ENCODE measurements at places on chromosomes 11 and 22. TPM values are rescaled to one million over a fixed set of nuclear protein-coding genes. Genes with fewer than 3 reads are reported as not detected.
A peak's percentile ranks its signal among the peaks of the same experiment; 100 is the strongest.

GRCh38 chr22:28019881-28020861, 101.1 kb upstream of the PITPNB start:
- no peaks in the 10 kb centered on the region for H3K36me3 ChIP-seq
- no peaks in the 10 kb centered on the region for H3K4me1 ChIP-seq
- peaks cover 7% of the 10 kb centered on the region for H3K27me3 ChIP-seq
- DNase-seq, result peak; percentile 21
- H3K4me3 ChIP-seq, result no peak overlapping the region
- H3K27ac ChIP-seq, result no peak overlapping the region

DNA sequence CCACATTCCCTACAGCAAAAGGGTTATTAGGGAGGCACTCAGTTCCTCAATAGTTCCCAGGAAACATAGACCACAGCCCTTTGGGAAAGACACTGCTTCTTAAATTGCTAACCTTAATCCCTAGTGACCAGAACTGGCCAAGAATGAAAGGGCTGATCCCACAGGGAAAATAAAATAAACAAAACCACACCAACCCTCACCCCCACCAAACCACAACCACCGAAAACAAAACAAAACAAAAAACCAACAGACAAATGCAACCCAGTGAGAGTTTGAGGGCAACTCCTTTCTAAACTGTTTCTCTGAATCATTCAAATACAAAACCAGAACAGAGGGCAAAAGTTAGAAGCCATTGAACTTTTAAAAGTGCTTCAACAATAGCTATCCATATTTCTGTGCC, 57.2 kb downstream of the NAV2 start:
- H3K27me3 ChIP-seq, result peaks cover 37% of the 10 kb centered on the region
- no peak overlapping the region for H3K27ac ChIP-seq
- no peak for DNase-seq
- no peak overlapping the region for H3K4me3 ChIP-seq

DNA sequence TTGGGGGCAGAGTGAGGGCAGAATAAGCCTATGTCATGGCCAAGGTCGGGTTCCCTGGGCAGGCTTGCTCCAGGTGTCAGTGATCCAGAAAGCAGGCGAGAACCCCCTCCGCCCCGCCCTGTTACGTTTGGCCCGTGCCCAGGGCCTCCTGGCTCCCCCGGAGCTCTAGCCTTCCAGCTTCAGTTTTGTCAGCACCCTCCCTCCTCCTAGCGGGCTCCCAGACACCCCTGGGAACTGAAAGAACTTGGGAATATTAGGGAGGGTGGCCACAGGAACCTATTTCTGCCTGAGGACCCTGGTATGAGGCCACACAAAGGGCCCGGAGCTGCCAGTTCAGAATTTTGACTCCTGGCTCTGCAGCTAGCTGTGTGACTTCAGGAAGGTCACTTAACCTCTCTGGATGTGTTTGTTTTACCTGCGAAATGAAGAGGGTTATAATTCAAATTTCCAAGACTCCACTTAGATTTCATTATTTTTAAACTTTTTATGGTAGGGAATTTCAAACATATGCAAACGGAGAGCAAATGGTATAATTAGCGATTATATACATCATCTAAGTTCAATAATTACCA, 1.2 kb downstream of the TUBA8 start:
- no peak for DNase-seq
- H3K27me3 ChIP-seq, result no peaks in the 10 kb centered on the region
- no peaks in the 10 kb centered on the region for H3K4me1 ChIP-seq
- no peaks in the 10 kb centered on the region for H3K36me3 ChIP-seq
- H3K4me3 ChIP-seq, result no peak overlapping the region

Gene RAG1
- 0.54 TPM for total RNA-seq

Gene GNAZ
- 11.1 TPM for total RNA-seq

DNA sequence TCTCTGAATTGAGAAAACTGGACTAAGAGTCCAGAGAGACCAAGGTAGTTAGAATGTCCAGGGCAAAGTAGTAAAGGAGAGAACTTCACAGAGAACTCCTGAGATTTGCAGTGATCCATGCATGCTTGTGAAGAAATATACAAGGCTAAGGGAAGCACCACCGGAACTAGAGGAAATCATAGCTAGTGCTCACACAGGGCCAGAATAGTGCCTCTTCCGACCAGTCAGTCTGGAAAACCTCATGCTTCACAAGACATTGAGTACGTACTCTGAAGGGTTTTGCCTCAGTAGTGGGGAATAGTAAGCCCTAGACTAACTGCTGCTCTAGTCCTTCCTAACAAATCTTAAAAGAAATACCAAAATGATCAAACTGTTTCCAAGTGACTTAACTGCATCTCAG, 108.0 kb downstream of the LRRC32 start:
- peaks cover 9% of the 10 kb centered on the region for H3K4me1 ChIP-seq
- H3K36me3 ChIP-seq, result no peaks in the 10 kb centered on the region
- no peak for DNase-seq
- no peak overlapping the region for H3K27ac ChIP-seq
- no peaks in the 10 kb centered on the region for H3K27me3 ChIP-seq

GRCh38 chr11:2142300-2142759, 3.1 kb upstream of the IGF2 start:
- no peak for DNase-seq
- no peaks in the 10 kb centered on the region for H3K36me3 ChIP-seq
- no peak overlapping the region for H3K27ac ChIP-seq

DNA sequence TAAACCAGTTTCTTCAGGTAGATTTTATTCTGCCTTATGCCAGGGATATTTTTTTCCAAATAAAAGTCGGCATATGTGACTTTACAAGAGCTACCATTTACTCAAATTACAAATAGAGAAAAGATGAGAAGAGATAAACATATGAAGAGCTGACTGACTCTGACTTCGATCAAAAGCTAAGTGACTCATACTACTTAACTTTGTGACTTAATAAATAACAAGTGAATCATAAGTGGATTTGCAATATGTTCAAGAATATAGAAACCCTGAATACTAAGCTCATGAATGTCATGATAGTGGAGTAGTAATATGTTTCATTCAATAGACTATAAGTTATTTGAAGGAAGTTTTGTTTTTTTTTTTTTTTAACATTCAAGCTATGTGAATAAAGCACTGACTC, 130.5 kb upstream of the ANO3 start:
- no peaks in the 10 kb centered on the region for H3K4me1 ChIP-seq
- H3K4me3 ChIP-seq, result no peak overlapping the region
- H3K27ac ChIP-seq, result no peak overlapping the region
- H3K36me3 ChIP-seq, result no peaks in the 10 kb centered on the region
- DNase-seq, result no peak

GRCh38 chr11:129608711-129609110, 206.9 kb upstream of the TMEM45B start:
- H3K27me3 ChIP-seq, result no peaks in the 10 kb centered on the region
- no peaks in the 10 kb centered on the region for H3K36me3 ChIP-seq
- no peak overlapping the region for H3K27ac ChIP-seq
- H3K4me1 ChIP-seq, result peaks cover 7% of the 10 kb centered on the region

DNA sequence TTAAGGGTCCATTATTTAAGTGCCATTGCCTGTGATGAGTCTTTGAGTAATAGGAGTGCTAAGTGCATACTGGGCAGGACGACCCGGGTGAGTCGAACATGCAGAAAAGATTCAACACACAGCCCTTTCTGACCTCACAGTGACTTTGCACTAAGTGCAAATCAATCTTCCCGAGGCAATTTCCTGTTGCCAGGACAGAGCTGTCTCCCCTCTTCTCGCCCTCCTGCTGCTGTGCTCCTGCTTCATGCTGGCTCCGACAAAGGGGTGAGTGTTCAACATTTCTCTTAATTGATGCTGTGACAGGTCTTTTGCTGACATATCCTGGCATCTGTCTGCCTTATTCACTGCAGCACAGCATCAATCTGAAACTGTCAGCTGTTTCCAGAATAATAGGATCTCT, 42.0 kb downstream of the MCHR1 start:
- no peak overlapping the region for H3K4me3 ChIP-seq
- no peak overlapping the region for H3K27ac ChIP-seq
- no peak for DNase-seq
- H3K4me1 ChIP-seq, result no peaks in the 10 kb centered on the region
- H3K36me3 ChIP-seq, result no peaks in the 10 kb centered on the region

DNA sequence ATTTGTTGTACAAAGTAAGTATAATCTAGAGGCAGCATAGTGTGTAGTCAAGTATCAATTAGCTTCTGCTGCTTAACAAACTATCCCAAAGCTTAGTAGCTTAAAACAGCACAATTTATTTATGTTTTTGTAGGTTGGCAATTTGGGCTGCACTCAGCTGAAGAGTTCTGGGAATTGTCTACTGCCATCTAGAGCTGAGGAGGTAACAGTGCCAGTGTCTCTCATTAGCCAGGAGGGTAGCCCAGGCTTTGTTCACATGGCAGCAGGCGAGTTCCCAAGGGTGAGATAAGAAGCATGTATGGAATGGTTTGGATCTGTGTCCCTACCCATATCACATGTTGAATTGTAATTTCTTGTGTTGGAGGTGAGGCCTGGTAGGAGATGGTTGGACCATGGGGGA, 45.8 kb upstream of the SLN start:
- no peak overlapping the region for H3K4me3 ChIP-seq
- no peaks in the 10 kb centered on the region for H3K4me1 ChIP-seq
- no peak overlapping the region for H3K27ac ChIP-seq
- H3K27me3 ChIP-seq, result no peaks in the 10 kb centered on the region
- DNase-seq, result no peak

DNA sequence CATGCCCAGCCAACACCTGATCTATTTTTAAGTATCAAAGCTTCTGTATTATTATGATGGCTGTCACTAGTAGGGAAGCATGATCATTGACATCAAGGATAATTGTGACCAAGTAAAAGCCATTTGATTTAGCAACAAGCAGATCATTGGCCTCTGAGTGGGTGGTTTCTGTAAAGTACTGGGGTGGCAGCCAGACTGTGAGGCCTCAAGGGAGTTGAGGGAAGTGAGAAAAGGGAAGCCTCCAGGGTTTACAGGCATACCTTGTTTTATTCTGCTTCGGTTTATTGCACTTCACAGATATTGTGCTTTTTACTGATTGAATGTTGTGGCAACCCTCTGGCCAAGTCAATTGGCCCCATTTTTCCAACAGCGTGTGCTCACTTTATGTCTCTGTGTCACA, 60.1 kb downstream of the PRR5L start:
- peaks cover 54% of the 10 kb centered on the region for H3K27me3 ChIP-seq
- DNase-seq, result no peak
- no peak overlapping the region for H3K27ac ChIP-seq
- H3K36me3 ChIP-seq, result no peaks in the 10 kb centered on the region
- no peak overlapping the region for H3K4me3 ChIP-seq

DNA sequence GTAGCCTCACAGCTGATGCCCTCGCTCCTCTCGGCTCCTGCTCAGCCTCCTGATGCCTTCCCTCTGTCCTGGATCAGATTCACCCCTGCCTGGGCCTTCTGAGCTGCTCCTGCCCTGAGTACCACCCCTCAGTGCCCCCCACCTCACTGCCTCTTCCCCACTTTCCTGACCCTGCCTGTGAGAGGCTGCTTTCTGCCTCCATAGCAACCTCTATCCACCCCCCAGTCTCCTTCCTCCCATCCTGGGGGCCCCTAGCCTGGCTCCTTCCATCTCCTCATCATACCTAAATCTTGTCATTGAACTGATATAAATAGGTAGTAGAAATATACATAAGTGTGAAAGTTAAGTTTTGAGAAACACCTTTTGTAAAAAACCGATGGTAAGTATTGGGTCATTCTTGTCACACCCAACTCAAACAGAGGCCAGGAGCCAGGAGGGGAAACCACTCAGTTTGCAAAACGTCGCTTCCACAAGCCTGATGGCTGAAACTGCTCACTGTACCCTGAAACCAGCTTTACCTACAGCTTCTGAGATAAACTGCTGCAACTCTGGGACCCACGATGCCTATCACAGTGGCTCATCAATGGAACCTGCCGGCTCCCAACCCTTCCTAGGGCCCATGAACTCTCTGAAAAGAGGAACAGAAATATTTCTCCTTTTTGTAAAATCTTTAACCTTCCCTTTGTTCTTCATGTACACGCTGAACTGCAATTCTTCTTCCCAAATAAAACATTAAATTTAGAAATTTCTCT, 4.8 kb upstream of the APOBEC3H start:
- no peak overlapping the region for H3K4me3 ChIP-seq
- DNase-seq, result no peak
- H3K27me3 ChIP-seq, result no peaks in the 10 kb centered on the region
- peaks cover 9% of the 10 kb centered on the region for H3K4me1 ChIP-seq
